Left cardiac atrium (tissue), 4 donors: ENCODE measurements at places on chromosomes 6 and 20. TPM values are rescaled to one million over a fixed set of nuclear protein-coding genes. Genes with fewer than 3 reads are reported as not detected.

The TOX2 gene
- 0.73 TPM for total RNA-seq

The HAO1 gene
- total RNA-seq: not detected

The DYNLT2 gene
- 0.59 TPM for total RNA-seq

The PTCRA gene
- not detected for total RNA-seq

The NFS1 gene
- 33.6 TPM for total RNA-seq

The GUCA1A gene
- not detected for total RNA-seq

The ANKRD66 gene
- total RNA-seq: not detected

The PERP gene
- 45.6 TPM for total RNA-seq

The MEI4 gene
- total RNA-seq: 0.85 TPM

The SOX18 gene
- total RNA-seq: 39.4 TPM

The PRICKLE4 gene
- total RNA-seq: 3.1 TPM

The RPS10 gene
- 746 TPM for total RNA-seq

The BCAS1 gene
- not detected for total RNA-seq

The CENPB gene
- 70.8 TPM for total RNA-seq

The DSN1 gene
- total RNA-seq: 6.7 TPM

The PHIP gene
- total RNA-seq: 14.6 TPM

The SAMD5 gene
- total RNA-seq: 2.1 TPM

The AGER gene
- total RNA-seq: 2.4 TPM

The PRSS35 gene
- 0.94 TPM for total RNA-seq

The ZNF334 gene
- total RNA-seq: 1.3 TPM

The LY86 gene
- 1.9 TPM for total RNA-seq

The MICB gene
- total RNA-seq: 2.1 TPM

The C6orf132 gene
- 2.6 TPM for total RNA-seq

The SIRPG gene
- not detected for total RNA-seq

The SLC12A5 gene
- total RNA-seq: 2.6 TPM

The TNFRSF6B gene
- total RNA-seq: 1.4 TPM

The KCNK17 gene
- 1.1 TPM for total RNA-seq

The TMEM217 gene
- total RNA-seq: 1.9 TPM

The TTK gene
- total RNA-seq: 0.62 TPM

The SLC32A1 gene
- total RNA-seq: not detected

The POPDC3 gene
- total RNA-seq: 35.5 TPM

The TBC1D32 gene
- 2.7 TPM for total RNA-seq

The TSBP1 gene
- not detected for total RNA-seq

The NRSN1 gene
- not detected for total RNA-seq

The FAM83D gene
- total RNA-seq: 0.42 TPM
